ENCODE measurements at places on chromosomes 2 and 18.

- DNase-seq = no peak
Measured at GRCh38 chr2:70641263-70641784, 87.7 kb upstream of the TGFA start.

- no peak for DNase-seq
Measured at GRCh38 chr2:136205615-136206014, 87.7 kb upstream of the CXCR4 start.

DNA sequence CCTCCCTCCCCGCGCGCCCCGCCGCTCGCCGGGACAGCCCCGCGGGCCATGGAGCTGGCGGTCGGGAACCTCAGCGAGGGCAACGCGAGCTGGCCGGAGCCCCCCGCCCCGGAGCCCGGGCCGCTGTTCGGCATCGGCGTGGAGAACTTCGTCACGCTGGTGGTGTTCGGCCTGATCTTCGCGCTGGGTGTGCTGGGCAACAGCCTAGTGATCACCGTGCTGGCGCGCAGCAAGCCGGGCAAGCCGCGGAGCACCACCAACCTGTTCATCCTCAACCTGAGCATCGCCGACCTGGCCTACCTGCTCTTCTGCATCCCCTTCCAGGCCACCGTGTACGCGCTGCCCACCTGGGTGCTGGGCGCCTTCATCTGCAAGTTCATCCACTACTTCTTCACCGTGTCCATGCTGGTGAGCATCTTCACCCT is 865 bp downstream of the GALR1 start:
- DNase-seq = no peak

- DNase-seq = no peak
Measured at GRCh38 chr2:158204741-158205165, 103.1 kb downstream of the UPP2 start.

GRCh38 chr2:75431763-75432162 is 129.0 kb downstream of the EVA1A start:
- DNase-seq = no peak

DNA sequence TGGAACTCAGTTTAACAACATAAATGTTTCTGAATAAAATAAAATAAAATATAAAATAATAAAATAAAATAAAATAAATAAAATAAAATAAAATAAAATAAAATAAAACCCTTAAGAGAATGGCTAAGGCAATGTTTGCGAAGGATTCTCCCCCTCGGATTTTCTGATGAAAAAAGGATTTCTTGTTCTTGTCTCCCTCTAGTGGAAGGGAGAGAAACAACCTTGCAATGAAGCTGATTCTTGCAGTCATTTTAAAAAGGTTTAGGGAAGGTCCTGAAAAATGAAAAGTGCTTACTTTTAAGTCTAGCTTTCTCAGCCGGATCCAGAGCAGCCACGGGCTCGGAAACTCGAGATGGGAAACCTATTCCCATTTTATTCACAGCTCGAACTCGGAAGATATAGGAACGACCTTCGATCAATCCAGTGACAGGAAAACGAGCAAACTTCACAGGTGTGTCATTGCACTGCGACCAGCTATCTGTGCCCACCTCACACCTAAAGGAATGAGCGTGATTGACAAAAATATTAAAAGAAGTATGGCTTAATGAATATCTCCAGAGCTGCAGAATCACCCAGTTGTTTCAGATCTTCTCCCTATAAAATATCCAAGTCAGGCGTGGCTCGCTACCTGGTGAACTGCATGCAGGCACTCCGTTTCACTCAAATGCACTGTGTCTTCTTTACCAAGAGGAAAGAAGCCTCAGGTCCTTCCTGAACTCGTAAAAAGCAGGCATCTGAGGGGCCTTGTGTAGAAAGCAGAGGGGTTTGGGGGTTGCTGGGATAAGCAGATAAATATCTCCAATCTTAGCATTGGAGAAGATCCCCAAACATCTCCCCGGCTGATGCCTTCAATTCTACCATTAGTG is 68.1 kb downstream of the MYOM1 start:
- DNase-seq = no peak

GRCh38 chr2:151916632-151917031 is 88.4 kb upstream of the ARL5A start:
- no peak for DNase-seq

GRCh38 chr2:31142110-31142509 is 3.9 kb upstream of the GALNT14 start:
- no peak for DNase-seq

DNA sequence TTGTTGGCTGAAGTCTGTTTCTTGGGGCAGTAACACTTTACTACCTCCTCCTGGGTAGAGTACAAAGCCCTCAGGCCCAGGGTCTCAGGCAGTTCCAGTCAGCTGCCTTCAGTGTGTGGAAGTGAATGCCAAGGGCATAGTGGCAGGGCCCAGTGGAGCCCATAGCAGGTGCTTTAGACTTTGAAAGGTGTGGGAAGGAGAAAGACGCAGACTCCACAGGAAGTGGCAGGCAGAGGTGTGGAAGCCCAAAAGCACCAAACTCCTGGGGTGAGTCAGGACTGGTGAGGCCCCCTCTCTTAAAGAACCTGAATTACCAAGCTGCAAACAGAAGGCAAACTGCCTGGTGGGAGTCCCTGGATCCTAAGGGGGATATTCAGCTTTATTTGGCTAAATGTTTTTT is 45.3 kb downstream of the ADAM23 start:
- DNase-seq = no peak

Measured in activated B cell treated with CpG ODN at 0.5 μM for 24 hours (primary cell).